Heart right ventricle (tissue), 16 donors: ENCODE measurements at places on chromosomes 3 and 15.

- H3K27me3 ChIP-seq, result no peaks in the 10 kb centered on the region
- DNase-seq, result no peak
- H3K27ac ChIP-seq, result no peak overlapping the region
- no peak overlapping the region for H3K4me3 ChIP-seq
Observed at GRCh38 chr15:65957451-65957850, 88.2 kb downstream of the RAB11A start.

DNA sequence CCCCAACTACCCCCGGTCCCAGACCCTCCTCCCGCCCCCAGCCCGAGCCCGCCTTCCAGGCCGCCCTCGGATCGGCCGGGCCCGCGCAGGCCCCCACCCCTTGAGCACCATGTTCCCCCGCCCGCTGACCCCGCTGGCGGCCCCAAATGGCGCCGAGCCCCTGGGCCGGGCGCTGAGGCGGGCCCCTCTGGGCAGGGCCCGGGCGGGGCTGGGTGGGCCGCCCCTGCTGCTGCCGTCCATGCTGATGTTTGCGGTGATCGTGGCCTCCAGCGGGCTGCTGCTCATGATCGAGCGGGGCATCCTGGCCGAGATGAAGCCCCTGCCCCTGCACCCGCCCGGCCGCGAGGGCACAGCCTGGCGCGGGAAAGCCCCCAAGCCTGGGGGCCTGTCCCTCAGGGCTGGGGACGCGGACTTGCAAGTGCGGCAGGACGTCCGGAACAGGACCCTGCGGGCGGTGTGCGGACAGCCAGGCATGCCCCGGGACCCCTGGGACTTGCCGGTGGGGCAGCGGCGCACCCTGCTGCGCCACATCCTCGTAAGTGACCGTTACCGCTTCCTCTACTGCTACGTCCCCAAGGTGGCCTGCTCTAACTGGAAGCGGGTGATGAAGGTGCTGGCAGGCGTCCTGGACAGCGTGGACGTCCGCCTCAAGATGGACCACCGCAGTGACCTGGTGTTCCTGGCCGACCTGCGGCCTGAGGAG lies 472 bp downstream of the CHST14 start:
- H3K27me3 ChIP-seq, result no peaks in the 10 kb centered on the region
- DNase-seq, result peak; percentile 21
- peaks cover 15% of the 10 kb centered on the region for H3K36me3 ChIP-seq
- H3K27ac ChIP-seq, result peak overlapping the region; percentile 93
- H3K4me1 ChIP-seq, result peaks cover 22% of the 10 kb centered on the region
- peak overlapping the region; percentile 94 for H3K4me3 ChIP-seq

DNA sequence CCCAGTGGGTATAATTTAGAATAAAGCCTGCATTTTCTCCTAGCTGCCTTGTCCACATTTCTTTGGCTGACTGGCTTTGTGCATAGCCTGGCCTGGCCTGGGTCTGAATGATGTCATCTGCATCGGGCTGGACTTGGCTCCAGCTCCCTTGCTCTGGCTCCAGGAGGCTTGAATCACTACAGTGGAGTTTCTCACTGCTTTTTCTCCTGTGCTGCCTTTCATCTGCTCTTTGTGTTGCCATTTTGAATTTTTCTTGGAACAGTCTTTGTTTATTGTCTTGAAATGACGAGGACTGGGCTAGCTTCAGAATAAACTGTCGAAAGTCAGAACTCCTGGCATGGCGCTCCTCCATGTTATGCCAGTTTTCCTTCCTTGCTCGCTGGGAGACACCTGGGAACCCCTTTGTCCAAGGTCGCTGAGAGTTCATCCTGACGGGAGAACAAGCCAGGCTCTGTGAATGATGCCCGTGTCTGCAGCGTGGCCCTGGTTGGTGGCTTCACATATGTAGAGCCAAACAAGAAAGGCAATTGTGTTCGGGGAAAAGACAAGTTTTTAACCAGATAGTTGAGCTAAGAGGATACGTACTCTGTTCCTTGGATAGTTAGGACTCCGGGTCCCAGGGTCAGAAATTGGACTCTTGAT lies 258.9 kb downstream of the PDZRN3 start:
- no peaks in the 10 kb centered on the region for H3K27me3 ChIP-seq
- H3K4me3 ChIP-seq, result no peak overlapping the region
- peaks cover 6% of the 10 kb centered on the region for H3K4me1 ChIP-seq
- peak; percentile 62 for DNase-seq
- H3K36me3 ChIP-seq, result no peaks in the 10 kb centered on the region
- no peak overlapping the region for H3K27ac ChIP-seq

GRCh38 chr3:195241592-195242355 lies 29.2 kb downstream of the XXYLT1 start:
- no peak overlapping the region for H3K27ac ChIP-seq
- H3K4me3 ChIP-seq, result no peak overlapping the region
- H3K27me3 ChIP-seq, result no peaks in the 10 kb centered on the region
- no peak for DNase-seq
- H3K36me3 ChIP-seq, result peaks cover 4% of the 10 kb centered on the region
- peaks cover 12% of the 10 kb centered on the region for H3K4me1 ChIP-seq

- H3K4me1 ChIP-seq, result peaks cover 5% of the 10 kb centered on the region
- H3K27ac ChIP-seq, result peak overlapping the region; percentile 85
- H3K36me3 ChIP-seq, result no peaks in the 10 kb centered on the region
- H3K27me3 ChIP-seq, result no peaks in the 10 kb centered on the region
- no peak for DNase-seq
- H3K4me3 ChIP-seq, result peak overlapping the region; percentile 93
Observed at GRCh38 chr3:126083138-126083445, 832 bp downstream of the SLC41A3 start.

GRCh38 chr15:33600212-33600611 lies 289.4 kb downstream of the RYR3 start:
- no peak overlapping the region for H3K4me3 ChIP-seq
- no peaks in the 10 kb centered on the region for H3K4me1 ChIP-seq
- peaks cover 4% of the 10 kb centered on the region for H3K27me3 ChIP-seq
- H3K27ac ChIP-seq, result no peak overlapping the region
- H3K36me3 ChIP-seq, result no peaks in the 10 kb centered on the region

DNA sequence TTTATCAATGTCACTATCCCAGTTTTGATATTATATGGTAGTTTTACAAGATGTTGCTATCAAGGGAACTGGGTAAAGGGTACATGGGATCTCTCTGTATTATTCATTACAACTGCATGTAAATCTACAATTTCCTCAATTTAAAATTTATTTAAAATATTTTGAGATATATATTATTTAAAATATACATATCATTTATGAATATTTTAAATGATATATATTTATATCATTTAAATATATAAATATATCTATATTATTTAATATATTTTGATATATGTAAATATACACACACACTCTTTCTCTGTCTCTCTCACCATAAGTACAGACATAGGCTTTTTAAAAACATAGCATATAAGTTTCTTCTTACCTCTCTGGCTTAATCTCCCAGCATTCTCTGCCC lies 104.7 kb downstream of the TP63 start:
- no peaks in the 10 kb centered on the region for H3K4me1 ChIP-seq
- DNase-seq, result no peak
- no peaks in the 10 kb centered on the region for H3K27me3 ChIP-seq
- no peak overlapping the region for H3K4me3 ChIP-seq
- H3K27ac ChIP-seq, result no peak overlapping the region
- H3K36me3 ChIP-seq, result no peaks in the 10 kb centered on the region

DNA sequence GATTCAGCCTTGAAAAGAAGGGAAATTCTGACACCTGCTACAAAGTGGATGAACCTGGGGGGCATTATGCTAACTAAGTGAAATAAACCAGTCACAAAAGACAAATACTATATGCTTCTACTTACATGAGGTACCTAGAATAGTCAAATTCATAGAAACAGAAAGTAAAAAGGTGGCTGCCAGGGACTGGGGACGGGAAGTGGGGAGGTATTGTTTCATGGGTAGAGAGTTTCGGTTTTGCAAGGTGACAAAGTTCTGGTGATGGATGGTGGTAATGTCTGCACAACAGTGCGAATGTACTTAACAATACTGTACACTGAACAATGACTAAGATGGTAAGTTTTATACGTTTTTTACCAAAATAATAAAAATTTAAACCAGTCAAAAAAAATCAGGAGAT lies 4.8 kb downstream of the IDH2 start:
- no peaks in the 10 kb centered on the region for H3K27me3 ChIP-seq
- no peak for DNase-seq
- H3K36me3 ChIP-seq, result no peaks in the 10 kb centered on the region
- no peak overlapping the region for H3K4me3 ChIP-seq
- peaks cover 56% of the 10 kb centered on the region for H3K4me1 ChIP-seq

DNA sequence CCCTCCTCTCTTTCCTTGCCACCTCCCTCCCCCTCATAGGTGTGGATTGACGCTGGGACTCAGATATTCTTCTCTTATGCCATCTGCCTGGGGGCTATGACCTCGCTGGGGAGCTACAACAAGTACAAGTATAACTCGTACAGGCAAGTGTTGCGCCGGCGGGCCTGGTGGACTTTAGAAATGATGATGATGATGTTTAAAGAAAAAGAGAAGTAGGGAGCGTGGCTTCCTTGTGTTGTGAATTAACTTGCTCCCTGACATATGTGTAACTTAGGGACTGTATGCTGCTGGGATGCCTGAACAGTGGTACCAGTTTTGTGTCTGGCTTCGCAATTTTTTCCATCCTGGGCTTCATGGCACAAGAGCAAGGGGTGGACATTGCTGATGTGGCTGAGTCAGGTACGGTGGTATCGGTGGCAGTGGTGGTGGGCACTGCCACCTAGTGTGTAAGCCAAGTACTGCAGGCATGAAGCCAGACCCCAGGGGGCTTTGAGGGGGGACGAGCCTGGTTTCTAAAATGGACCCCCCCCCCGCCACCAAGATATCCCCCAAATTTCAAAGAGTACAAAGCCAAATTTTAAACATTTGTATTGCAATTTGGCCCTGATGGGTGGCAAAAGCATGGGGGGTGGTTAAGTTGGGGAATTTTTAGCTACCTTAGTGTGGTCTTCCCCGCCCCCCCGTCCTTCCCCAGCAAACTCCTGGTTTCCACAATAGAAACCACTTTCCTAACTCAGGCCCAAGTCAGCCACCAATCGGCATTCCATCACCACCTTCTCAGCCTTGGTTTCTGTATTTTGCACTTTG lies 65.6 kb downstream of the SLC6A6 start:
- peaks cover 76% of the 10 kb centered on the region for H3K36me3 ChIP-seq
- no peak overlapping the region for H3K4me3 ChIP-seq
- DNase-seq, result peak; percentile 40
- no peak overlapping the region for H3K27ac ChIP-seq
- no peaks in the 10 kb centered on the region for H3K27me3 ChIP-seq

DNA sequence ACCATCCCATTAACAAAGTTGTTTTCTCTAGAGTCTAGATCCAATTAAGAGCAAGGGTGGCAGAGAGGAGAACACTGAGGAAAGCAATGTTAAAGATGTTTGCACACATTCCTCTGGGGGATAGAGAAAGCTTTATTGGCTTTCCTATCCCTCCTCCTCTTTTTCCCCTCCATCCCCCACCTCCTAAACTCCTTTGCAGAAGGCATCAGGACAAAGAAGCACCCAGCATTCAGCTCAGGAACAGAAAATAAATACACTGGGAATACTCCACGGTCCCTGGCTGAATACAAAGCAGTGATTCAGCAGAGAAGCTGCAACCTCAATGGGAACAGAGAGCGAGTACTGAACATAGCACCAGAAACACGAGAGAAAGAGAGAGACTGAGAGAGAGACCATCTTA lies 21.9 kb downstream of the LSAMP start:
- DNase-seq, result no peak
- H3K4me1 ChIP-seq, result no peaks in the 10 kb centered on the region
- H3K27ac ChIP-seq, result no peak overlapping the region
- H3K27me3 ChIP-seq, result no peaks in the 10 kb centered on the region

GRCh38 chr15:90046911-90047392 lies 45.8 kb downstream of the ZNF710 start:
- no peak overlapping the region for H3K27ac ChIP-seq
- no peak overlapping the region for H3K4me3 ChIP-seq
- H3K36me3 ChIP-seq, result no peaks in the 10 kb centered on the region
- DNase-seq, result no peak

GRCh38 chr3:114333180-114333922 lies 39.5 kb downstream of the TIGIT start:
- no peak overlapping the region for H3K4me3 ChIP-seq
- H3K27ac ChIP-seq, result no peak overlapping the region
- no peaks in the 10 kb centered on the region for H3K27me3 ChIP-seq
- H3K36me3 ChIP-seq, result peaks cover 2% of the 10 kb centered on the region
- DNase-seq, result no peak
